ENCODE measurements at places on chromosomes 7 and 10.

DNA sequence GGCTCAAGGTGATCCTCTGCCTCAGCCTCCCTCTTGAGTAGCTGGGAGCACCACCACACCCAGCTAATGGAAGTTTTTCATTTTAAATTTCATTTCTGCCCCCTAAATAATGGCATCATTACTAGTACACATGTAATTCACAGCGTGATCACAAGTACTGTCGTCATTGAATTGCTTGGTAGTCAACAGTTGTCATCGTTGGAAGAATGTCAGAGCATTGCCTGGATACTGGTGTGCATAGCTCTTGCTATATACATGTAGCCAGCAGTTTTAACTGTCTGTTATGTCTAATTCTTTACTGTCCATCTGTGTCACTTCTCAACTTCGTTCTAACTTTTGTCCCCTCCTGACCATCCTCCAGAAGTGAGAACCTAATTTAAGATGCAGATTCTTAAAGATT is 62.1 kb downstream of the CRPPA start:
- DNase-seq: no peak

DNA sequence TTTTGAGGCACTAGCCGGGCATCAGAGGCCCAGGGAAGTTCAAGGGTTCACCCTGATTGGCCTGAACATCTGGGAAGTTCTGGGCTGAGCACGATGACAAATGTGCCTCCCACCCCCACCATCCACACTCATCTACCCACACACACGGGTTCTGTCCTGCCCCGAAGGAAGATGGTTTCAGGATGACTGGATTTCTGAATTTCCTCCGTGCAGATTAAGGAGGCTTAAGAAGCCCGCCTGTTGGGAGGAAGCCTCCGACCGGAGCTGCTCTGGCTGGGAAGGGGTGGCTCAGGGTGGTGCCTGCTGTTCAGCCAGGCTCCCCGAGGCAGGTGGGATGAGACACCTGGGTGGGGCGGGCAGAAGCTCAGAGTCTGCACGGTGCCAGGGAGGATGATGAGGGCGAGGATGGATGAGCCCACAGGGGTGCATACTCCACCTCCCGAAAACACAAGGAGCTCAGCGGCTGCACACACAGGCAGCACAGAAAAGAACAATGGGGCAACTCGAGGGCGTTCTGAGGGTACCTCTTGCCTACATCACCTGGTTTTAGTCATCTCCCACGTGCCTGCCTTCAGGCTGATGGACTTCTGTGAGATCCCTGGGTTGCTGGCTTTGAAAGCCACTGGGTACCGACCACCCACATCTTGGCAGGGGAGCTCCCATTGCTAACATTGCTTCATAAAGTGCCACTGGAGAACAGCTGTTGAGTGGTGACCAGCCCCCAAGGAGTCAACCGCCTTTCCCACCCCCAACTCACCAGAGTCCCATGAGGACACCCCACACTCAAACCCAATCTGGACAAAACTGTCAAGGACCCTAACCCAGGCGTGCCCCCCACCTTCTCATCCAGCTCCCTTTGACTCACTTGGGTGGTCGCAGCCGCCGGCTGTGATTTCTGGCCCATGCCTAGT is 41.2 kb downstream of the CALML3 start:
- no peak for DNase-seq

- no peak for DNase-seq
These were observed 205.5 kb upstream of the AOAH start for GRCh38 chr7:36929791-36930190.

DNA sequence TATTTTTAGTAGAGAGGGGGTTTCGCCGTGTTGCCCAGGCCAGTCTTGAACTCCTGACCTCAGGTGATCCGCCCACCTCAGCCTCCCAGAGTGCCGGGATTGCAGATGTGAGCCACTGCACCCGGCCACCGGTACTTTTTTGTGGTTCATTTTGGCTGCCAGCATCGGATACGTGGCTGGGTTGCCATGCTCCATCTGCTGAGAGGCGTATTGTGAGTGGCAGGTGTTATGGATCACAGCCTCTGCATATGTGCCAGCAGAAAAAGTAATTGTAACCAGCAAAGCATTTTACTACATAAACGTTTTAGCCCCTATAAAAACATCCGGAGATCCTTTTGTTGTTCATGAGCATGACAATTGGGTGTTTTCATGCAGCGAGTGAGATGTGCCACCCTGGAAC is 7.1 kb downstream of the FOXK1 start:
- no peak for DNase-seq

DNA sequence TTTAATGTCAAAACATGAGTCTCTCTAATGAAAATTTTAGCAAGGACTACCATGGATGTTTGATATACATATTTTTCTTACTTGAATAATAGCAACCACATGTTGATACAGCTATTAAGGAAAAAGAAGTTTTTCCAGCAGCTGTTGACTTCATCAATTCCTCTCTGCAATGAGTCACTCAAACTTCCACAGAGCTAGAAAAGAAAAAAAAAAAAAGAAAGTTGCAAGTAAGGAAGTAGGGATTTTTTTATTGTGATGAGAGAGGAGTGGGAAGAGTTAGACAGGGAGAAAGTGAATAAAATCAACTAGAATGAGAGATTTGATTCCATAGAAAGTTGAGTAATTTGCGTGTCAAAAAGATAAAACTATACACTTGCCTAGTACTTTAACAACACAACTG is 46.2 kb downstream of the CAV1 start:
- DNase-seq: no peak

DNA sequence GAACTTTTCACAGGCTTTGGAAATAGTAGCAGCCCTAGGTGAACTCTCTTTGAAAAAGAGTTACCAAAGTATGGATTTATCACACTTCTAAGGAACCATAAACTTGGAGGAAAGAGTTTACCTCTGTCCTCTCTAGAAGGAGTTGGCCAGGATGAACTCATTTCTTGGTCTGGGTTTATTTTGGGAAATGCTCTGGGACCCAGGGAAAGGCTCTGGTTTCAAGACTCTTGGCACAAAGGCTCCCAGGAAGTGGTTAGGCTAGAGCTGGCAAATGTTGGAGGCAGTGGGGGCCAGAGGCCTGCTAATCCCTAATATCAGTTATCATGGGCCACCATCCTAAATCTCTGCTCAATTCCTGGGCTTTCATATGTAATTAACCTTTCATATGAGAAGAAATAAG is 36.3 kb upstream of the CDK6 start:
- no peak for DNase-seq

DNA sequence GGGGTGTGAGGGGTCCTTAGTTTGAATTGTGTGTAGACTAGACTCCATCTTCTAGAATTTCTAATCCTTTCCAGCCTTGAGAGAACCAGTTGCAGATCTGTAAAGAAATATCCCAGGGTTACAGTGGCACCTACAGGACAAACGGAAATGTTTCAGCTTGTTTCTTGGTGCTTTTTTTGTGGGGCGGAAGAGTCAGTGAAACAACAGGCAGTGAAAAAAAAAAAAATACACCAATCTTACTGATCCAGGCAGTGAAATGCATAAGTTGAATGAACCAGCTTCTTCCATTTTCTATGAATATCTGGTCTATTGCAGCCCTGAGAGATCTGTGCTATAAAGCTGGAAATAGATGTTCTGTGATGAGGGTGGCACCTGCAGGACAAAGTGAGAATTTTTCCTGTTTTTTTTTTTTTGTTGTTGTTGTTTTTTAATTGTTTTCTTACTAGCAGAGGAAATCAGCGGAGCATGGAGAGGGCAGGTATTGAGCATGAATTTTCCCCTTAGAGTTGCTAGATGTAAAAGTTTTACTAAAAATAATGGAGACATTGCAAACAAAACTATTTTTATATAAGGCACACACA is 81.9 kb upstream of the DYNC1I1 start:
- DNase-seq: no peak

GRCh38 chr10:24526085-24526649 is 197.5 kb downstream of the ARHGAP21 start:
- DNase-seq: no peak

DNA sequence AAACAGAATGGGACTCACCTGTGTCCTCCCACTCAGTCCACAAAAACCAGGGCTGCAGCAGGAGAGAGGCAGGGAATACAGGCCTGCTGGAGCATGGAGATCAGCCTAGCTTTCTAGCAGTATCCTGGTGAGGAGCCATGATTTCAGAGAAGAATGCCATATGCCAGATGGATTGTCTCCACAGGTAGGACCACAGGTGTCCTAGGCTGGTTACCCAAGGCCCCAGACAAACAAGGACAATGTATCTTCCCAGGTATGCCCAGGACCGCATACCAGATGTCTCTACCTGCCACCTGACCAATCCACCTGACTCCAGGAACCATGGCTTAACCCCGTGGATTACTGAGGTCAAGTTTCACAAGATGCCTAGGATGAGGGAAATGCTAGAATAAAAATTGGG is 295.4 kb upstream of the NPSR1 start:
- no peak for DNase-seq

DNA sequence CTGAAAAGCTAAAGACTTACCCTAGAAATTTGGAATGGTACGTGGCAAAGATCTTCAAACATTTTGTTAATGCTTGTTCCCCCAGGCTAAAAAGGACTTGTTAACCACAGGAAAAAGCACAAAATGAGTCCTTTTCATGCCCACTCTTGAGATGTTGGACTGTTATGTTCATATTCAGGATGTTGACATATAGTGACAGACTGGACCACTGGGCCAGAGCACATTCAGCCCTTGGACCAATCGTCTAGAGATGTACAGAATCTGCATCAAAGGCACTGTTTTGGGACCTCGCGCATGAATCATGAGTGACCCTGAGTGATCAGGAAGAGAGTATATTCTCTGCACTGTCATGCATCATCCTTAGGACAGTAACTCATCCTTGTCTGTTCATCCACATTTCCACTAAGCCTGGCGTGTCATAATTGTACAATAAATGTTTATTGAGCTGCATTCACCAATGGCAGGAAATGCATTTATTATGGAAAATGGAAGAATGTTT is 25.3 kb downstream of the TARP start:
- no peak for DNase-seq

- DNase-seq: no peak
These were observed 144.7 kb downstream of the MDFIC start for GRCh38 chr7:115066634-115067033.

- DNase-seq: no peak
These were observed 276.2 kb downstream of the FGFR2 start for GRCh38 chr10:121322046-121322445.

- DNase-seq: no peak
These were observed 1.1 kb upstream of the GAD2 start for GRCh38 chr10:26215396-26215934.

GRCh38 chr7:132557489-132558044 is 18.7 kb downstream of the PLXNA4 start:
- no peak for DNase-seq

GRCh38 chr7:139931190-139931934 is 102.3 kb downstream of the TBXAS1 start:
- no peak for DNase-seq

- no peak for DNase-seq
These were observed 51.3 kb upstream of the KLF6 start for GRCh38 chr10:3836222-3836820.

- no peak for DNase-seq
These were observed 50.8 kb downstream of the ESYT2 start for GRCh38 chr7:158778471-158778870.

- DNase-seq: no peak
These were observed 48.4 kb downstream of the GRID2IP start for GRCh38 chr7:6502886-6503285.

DNA sequence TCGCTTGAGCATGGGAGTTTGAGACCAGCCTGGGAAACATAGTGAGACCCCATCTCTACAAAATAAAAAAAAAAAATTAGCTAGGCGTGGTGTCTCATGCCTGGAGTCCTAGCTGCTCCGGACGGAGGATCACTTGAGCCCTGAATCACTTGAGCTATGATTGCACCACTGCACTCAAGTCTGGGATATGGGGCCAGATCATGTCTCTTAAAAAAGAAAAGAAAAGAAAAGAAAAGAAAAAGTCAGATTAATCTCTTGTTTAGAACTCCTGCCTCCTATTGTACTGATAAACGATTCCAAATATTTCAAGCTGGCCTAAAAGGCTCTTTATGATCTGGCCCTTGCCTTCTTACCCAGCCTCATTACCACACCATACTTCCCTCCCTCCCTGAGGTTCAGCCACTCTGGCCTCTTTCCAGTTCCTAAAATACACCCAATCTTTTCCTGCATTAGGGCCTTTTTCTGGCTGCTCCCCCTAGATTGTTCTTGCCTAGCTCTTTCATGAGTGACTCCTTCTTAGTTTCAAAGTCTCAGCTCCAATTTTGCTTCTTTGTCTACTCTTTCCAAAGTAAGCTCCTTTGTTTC is 41.7 kb downstream of the VCL start:
- DNase-seq: no peak

DNA sequence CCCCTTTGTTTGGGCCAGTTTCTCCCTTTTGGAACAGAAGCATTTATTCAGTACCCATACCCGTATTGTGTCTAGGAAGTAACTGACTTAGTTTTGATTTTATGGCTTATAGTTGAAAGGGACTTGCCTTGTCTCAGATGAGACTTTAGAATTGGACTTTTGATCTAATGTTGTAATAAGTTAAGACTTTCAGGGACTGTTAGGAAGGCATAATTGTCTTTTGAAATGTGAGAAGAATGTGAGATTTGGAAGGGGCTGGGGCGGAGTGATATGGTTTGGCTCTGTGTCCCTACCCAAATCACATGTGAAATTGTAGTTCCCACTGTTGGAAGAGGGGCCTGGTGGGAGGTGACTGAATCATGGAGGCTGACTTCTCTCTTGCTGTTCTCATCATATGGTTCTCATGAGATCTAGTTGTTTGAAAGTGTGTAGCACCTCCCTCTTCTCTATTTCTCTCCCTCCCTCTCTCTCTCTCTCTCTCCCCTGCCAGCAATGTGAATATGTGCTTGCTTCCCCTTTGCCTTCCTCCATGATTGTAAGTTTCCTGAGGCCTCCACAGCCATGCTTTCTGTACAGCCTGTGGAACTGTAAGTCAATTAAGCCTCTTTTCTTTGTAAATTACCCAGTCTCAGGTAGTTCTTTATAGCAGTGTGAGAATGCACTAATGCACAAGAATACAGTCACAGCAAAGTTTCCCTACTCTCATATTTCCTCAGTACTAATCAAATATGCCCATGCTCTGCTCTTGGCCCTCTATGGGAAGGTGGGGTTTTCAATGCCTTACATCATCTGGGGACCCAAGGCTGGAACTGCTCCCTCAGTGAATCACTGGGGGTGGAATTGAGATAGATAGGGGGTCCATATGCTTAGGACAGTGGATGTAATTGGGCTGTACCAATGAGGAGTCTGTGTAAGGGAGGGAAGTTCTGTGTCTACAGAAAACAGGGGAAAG is 17.2 kb upstream of the AKR1C1 start:
- no peak for DNase-seq

DNA sequence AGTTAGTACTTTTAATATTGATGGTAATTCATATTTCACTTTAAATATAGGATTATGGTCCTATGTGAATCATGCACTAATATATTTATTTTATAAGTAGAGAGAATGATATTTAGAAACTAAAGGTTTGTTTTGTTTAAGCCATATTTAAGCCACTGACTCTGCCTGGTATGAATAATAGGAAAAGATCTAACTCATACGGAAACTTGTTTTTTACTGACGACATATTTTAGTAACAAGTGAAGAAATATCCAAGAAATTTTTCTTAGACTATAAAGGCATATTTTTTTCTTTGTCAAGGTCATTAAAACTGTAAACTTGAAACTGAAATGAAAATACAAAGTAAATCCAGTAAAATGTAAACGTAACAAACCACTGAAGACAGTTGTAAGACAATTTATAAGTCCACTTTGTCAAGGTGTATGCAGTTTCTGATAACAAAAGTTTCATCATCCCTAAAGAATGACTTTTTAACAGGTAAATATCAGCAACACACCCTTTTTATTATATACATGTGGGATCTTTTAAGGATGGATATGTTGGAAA is 147.1 kb downstream of the PHF14 start:
- no peak for DNase-seq

Measured in activated CD4-positive, alpha-beta T cell treated with anti-CD3 and anti-CD28 coated beads for 4 hours (primary cell).